ENCODE measurements at places on chromosomes 7 and 10. TPM values are rescaled to one million over a fixed set of nuclear protein-coding genes. Genes with fewer than 3 reads are reported as not detected.

DNA sequence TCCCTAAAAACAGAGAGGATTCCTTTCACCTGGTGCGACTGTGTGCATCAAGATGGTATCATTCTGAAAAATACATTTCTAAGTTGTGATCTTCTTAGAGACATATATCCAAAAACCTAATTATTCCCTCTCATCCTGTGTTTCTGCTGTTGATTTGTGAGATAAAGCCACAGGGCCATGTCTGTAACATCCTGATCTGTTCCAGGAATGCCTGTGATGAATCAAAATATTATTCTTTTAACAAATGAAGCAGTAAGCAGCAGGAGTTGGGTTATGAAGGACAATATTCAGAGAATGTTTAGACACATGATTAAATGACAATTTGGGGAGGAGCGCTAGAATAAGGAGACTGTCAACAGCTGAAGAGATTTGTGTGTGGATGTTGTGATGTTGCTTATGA lies 731.4 kb downstream of the KCNMA1 start:
- no peak for DNase-seq

DNA sequence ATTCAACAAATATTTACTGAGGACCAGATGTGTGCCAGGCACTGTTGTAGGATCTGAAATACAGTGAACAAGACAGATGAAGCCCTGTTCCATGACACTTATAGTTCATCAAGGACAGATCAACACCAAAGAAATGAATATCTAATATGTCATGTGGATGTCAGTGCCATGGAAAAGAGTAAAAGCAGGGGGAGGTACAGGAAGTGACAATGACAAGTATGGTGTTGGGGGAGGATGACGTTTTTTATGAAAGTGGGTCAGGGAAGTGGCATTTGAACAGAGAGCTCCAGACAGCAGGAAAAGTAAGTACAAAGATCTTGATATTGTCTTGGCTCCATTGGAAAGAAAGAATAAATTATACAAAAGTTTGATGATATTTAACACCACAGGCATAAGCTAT lies 7.0 kb upstream of the SFMBT2 start:
- no peak for DNase-seq

DNA sequence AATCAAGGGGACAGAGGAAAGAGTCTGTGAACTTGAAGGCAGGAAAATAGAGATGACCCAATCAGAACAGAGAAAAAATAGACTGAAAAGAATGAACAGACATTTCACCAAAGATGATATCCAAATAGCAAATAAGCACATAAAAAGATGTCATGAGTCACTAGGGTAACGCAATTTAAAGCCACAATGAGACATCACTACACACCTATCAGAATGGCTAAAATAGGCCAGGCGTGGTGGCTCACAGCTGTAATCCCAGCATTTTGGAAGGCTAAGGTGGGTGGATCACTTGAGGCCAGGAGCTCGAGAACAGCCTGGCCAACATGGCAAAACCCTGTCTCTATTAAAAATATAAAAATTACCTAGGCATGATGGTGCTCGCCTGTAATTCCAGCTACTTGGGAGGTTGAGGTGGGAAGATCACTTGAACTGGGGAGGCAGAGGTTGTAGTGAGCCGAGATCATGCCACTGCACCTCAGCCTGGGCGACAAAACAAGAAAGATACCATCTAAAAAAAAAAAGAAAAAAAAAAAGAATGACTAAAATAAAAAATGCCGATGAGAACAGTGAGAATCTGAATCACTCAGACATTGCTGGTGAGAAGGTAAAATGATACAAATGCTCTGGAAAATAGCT lies 100.9 kb downstream of the LHPP start:
- no peak for DNase-seq

GRCh38 chr10:70799124-70799523 lies 13.9 kb upstream of the TBATA start:
- no peak for DNase-seq

- DNase-seq, result no peak
Measured at GRCh38 chr7:157426463-157427301, 89.9 kb downstream of the DNAJB6 start.

GRCh38 chr10:21174715-21175495 lies 277.8 kb upstream of the NEBL start:
- peak; percentile 48 for DNase-seq

GRCh38 chr7:92244808-92245486 lies 767 bp downstream of the KRIT1 start:
- DNase-seq, result no peak

DNA sequence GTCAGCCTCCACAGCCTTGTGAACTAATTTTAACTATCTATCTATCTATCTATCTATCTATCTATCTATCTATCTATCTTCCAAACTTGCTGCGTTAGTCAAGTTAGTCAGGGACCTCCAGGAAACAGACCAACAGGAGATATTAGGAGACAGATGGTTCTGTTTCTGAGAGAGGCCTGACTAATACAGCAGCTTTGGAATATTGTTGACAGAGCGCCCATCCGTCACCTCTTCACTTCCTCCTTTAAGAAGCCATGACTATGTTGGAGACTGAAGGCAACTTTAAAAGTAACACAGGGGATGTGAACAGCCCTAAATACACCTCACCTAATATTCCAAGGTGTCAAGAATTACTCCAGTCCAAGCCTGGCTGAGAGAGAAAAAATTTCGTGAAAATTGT lies 280.9 kb upstream of the IGFBP3 start:
- DNase-seq, result no peak

DNA sequence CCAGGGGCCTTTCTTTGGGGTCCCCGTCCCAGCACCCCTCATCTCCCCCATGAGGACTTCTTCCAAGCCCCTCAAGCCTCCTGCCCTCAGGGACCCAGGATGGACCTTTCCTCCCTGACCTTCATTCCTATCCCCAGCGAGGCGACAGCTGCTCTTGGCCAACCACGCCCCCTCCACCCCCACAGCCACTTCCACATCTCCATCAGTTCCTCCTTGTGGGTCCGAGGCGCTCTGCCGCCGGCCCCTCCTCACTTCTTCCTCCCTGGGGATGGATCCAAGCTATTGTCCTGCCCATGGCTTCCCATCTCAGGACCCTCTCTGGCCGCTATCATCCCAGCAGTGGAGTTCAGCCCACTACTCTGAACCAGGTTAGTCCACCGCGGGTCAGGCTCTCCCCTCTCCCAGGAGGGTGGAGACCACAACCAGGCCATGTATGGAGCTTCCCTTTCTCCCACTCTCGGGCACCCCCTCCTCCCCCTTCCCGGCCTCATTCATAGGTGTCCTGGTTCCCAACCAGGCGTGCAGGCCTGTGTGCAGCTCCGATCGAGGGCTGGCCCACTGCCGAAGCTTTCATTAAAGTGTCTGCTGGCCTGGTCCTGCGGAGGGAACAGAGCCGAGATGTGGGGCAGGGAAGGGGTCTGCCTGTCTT lies 1.7 kb upstream of the SH2B2 start:
- no peak for DNase-seq

DNA sequence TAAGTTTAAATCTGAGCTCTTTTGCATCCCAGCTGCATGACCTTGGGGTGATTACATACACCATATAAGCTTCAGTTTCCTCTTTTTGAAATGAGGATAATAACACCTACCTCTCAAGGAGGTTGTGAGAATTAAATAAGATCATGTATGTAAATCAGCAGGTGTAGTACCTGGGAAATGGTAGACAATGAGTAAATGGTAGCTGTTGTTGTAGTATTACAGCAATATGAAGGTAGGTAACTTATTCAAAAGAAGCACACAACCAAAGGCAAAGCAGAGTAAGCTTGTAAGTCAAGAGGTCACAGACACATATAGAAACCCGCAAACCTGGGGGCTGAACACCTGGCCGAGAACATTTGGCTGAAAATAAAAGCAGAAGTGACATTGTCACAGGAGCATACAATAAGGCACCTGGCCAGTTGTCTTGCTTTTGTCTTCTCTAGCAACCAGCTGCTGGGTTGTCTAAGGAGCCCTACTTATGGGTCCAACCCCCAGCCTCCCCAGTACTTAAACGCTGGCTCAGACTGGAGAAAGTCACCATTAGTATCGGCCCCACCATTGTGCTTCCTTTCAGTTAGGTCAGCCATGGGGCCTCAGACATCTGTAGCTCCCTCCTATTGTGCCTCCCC lies 203.6 kb upstream of the MKLN1 start:
- DNase-seq, result no peak

DNA sequence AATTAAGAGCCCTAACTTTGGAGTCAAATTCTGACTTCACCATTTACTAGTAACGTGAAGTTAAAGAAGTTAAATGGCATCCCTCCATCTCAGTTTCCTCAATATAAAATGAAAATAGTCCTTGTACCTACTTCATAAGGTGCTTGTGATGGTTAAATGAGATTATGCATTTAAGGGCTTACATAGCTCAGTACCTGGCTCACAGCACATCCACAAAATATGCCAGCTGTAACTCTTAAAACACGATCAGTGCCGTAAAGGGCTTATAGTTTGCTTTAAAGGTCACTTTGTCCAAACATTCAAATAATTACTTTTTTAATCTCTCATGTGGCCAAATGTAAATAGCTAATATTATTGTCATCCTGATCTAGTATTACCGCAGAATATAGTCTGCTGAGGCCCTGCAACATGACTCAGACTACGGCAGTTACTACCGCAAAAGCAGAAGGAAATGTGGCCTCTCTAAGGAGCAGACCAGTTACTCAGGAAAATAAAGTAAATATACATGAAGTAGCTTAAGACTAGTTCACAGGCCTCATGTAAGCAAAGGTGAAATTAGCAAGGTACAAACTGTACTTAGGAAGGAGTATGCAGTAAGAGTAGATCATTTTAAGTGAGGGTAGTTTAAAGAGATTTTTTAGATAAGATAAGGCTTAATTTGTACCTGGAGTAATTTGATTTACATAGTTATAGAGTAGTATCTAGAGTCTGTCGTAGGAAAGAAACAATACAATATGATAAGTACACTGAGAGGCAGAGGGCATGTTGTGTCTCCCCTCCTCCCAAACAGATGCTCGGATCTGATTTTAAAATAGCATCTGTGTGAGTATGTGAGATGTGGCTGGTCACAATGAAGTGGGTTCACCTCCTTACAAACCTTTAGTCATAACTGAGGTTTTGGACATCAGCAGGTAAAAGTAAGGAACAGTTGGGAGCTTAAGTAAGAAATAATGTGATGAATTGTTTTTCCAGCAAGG lies 13.1 kb downstream of the CASP2 start:
- no peak for DNase-seq

DNA sequence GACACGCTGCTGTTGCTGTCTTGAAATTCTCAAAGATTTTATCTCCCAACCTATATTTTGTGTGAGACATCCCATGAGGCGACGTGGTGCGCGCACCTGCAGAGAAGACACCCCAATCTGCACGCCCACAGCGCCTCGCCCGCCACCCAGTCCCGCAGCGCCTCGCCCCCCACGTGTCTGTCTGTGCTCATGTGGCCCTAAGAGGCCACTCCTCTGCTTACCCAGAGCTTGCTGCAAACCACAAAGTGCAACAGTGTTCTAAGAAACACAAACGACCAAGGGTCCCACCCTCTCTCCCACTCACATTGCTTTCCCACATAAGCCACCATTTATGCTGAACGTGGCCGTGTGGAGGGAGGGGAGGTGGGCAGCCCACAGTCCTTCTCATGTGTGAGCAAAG lies 287.2 kb downstream of the PTPRN2 start:
- no peak for DNase-seq

Gene TASOR2
- total RNA-seq, result 80.3 TPM

Gene HMX2
- total RNA-seq, result not detected

Gene NRG3
- not detected for total RNA-seq

Gene SOSTDC1
- 0.20 TPM for total RNA-seq

Gene PI4K2A
- total RNA-seq, result 20.0 TPM

Gene COX19
- total RNA-seq, result 14.0 TPM

Measured in HCT116 (cell line).